ENCODE measurements at places on chromosomes 1 and 21. TPM values are rescaled to one million over a fixed set of nuclear protein-coding genes. Genes with fewer than 3 reads are reported as not detected.

Gene FCRLA
- total RNA-seq = not detected

Gene GPR3
- total RNA-seq = 1.7 TPM

Gene CELA3B
- not detected for total RNA-seq

DNA sequence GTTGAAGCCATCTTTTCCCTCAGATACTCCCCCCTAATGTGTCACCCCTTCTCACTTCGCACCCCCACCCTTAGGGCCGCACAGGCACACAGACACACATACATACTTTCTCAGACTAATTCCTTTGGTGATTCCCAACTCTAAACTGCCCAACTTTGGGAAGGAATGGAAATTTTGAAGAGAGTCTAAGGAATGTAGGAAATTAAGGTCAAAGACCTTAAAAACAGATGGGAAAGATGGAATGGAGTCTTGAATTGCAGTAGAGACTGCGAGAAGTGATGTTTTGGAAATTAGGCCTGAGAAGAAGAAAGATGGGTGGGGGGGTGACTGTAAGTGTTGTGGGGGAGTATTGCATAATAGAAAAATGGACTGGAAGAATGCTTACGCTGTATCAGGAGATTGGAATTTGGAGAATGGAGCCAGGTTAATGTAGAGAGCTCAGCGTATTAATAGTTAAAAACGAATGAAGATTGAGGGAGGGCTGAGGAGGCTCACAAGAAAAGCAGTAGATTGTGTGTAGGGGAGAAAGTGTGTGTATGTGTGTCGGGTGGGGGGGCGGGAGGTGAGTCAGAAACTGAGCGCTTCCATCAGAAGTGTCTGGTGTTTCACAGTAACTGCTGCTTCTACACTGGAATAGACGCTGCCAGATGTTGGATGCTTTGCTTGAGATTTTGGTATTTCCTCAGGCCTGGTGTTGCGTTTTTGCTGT is 1.7 kb downstream of the PIP5K1A start:
- peak; percentile 41 for DNase-seq

GRCh38 chr1:48996311-48996710 is 219.6 kb upstream of the BEND5 start:
- DNase-seq = no peak

Gene IGSF5
- not detected for total RNA-seq

Gene TEDDM1
- total RNA-seq = not detected

Gene NCAM2
- total RNA-seq = not detected

Gene PCBP3
- total RNA-seq = 2.2 TPM

GRCh38 chr1:38833146-38833545 is 26.4 kb downstream of the RRAGC start:
- DNase-seq = no peak

Gene TAS1R1
- total RNA-seq = not detected

- DNase-seq = no peak
These were observed 3.4 kb downstream of the CAPZB start for GRCh38 chr1:19481826-19482398.

Gene OR2G6
- not detected for total RNA-seq

- no peak for DNase-seq
These were observed 252.2 kb downstream of the SMYD3 start for GRCh38 chr1:246254854-246255253.

DNA sequence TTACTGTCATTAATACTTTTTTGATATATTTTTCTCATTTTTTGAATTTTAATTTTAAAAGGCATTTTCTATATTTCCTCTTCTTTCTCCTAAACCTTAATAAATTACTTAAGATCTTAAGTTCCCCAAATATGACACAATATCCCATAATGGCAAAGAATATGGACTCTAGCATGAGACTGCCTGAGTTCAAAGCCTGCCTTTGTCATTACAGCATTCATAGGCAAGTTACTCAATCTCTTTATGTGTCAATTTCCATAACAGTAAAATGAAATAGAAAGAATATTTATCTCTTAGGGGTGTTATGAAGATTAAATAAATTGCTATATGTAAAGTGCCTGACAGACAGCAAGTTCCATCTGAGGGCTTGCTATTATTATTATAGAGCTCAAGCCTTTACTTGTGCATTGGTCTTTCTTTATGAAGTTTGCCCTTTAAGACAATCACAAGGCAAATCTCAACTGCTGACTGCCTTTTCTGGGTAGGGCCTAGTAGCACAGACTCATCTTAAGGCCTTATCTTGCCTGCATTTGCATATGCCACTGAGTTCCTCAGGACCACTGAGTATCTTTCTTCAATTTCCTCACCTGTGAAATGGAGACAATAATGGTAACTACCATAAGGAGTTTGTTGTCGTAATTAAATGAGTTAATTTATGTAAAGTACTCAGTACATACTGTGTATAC is 231.0 kb downstream of the NRIP1 start:
- DNase-seq = no peak

DNA sequence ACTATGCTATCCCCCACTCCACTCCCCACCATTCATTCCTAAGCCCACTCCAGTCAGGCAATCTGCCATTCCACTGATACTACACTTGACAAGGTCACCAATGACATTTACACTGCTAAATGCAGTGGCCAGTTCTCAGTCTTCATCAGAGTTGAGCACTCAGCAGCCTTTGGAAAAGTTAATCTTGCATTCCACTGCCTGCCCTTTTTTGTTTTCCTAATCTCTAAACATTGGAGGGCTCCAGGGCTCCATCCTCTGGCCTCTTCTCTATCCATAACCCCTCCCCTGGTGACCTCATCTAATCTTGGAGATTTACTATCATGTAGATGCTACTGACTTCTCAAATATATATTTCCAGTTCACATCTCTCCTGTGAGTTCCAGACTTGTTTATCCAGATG is 70.9 kb upstream of the S1PR1 start:
- DNase-seq = no peak

Gene PADI3
- not detected for total RNA-seq

Gene AMPD1
- not detected for total RNA-seq

Gene CLEC20A
- total RNA-seq = not detected

GRCh38 chr1:100458661-100459357 is 79.1 kb upstream of the GPR88 start:
- no peak for DNase-seq

DNA sequence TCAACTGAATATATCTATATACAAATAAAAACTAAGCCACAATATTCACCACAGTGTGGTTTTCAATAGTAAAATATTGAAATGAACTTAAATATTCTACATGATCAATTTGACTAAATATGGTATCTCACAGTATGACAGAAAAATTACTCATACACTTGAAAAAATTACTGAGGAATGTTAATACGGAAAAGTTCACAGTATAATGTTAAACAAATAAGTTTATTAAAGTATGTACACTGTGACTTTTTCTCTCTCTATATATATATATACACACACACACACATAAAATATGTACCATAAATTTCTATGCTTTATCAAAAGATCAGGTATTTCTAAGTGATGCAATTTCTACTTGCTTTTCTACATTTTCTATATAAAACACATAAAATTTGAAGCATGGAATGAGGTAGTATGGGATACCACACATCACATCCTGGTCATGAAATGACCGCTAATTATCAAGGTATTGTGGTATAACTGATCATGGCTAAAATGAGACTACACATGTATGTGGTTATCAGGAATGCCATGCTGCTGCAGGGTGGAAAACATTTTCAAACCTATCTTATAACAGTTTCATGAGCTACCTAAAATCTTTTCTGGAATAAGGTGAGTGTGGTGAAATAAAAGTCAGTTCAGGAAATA is 102.3 kb downstream of the CDC42BPA start:
- no peak for DNase-seq

DNA sequence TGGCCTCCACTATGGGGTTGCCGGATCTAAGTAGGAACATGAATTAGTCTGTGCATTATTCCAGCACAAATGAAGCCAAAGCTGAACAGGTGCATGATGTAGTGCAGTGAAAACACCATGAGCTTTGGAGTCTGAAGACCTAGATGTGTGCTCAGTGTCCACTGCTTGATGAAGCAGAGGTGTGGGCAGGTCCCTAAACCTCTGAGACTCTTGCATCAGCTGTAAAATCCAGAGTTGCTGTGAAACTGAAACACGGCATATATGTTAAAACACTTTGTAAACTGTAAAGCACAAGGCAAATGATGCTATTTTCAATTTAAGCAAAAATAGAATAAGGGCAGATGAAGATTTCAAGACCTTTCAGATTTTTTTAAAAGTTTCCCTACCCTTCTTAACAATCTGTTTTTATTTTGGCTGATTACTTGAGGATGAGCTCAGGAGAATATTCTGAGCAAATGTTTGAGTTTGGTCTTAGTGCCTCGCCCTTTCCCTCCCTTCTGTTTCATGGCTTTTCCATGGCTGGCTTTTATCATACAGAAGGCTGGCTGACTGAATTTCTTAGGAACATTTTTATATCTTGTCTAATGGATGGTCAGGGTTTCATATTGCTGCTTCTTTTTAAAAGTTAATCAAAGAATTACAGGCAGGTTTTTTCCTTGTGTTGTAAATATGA is 221.8 kb downstream of the NTNG1 start:
- DNase-seq = no peak

- no peak for DNase-seq
These were observed 41.0 kb downstream of the LDLRAD2 start for GRCh38 chr1:21853131-21853427.

DNA sequence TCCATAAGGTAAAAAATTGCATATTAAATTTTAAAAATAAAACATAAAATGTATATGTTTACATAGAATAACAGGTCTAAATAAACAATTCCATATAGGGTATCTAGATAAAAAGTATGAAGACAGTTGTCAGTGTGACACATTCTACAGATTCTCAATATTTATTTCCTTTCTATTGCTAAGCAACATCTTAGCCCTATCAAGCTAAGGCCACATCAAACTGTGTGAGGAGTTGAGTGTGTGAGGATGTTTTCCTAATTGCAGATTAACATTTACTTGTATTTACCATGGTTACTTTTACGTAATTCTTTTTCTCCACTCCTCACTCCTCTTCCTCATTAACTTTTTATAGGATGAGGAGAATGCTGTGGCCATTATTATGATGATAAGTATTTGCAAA is 41.9 kb upstream of the MCOLN3 start:
- DNase-seq = no peak

GRCh38 chr1:65526049-65526556 is 105.6 kb downstream of the LEPR start:
- DNase-seq = no peak

All from activated CD8-positive, alpha-beta T cell treated with anti-CD3 and anti-CD28 coated beads for 36 hours (primary cell).